ENCODE measurements at places on chromosomes 13 and 19.

- no peak for DNase-seq
These were observed 72.0 kb upstream of the KCTD15 start for GRCh38 chr19:33724721-33725060.

GRCh38 chr19:4866595-4867424 lies 657 bp downstream of the PLIN3 start:
- DNase-seq = no peak

DNA sequence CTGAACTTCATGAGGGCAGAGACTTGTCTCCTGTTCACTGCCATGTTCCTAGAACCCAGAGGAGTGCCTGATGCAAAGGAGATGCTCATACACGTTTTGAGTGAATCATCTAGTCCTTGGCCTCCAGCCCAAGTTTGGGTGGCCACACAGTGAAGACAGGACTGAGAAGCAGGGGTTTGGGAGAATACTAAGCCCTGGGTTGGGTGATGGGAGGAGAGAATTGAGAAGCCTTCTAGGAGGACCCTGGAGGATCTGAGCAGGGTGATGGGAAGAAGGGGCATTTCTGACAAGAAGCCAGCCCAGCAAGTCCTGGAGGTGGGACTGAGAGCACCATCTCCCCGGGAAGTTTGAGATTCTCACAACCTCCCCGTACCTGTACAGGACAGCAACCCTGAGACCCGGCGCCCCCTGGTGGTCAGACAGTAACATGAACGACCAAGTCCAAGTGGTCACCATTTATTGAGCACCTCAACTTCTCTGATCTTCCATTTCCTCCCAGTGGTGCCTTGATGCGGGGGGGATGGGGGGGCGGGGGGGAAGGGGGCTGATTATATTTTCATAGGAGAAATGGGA lies 11.0 kb downstream of the CTU1 start:
- peak; percentile 43 for DNase-seq

DNA sequence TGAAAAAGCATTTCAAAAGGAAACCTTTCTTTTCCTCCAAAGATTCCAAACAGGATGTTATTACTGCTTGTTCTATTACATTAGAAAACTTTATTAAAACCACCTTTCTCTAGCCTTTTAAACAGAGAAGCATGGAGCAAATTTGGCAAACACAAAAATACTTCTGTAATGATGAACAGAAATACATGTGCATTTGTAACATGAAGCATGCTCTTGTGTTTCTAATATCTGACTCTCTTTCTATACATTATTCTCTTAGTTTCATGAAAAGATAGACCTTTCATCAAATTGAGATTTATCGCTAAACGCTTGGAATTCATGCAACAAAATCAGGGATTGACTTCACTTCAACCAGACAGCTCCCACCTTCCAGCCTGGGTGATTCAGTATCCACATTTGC lies 152.8 kb upstream of the IRS2 start:
- no peak for DNase-seq

DNA sequence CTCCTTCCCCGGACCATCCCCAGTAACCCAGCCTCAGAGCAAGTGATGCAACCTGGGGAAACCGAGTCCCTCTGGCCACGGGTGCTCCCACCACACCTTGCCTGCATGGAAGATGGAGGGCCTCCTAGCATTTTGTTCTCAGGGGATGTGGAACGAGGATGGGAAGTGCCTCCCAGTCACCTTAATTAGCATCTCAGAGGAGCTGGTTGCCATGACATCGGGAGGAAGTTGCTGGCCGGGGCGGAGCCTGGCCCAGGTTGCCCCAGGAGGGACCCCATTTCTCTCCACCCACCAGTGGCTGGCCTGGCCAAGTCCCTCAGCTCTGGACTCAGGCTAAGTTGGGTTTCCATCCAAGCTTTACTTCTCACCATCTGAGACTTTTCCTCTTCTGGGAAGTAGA lies 24.1 kb upstream of the PTPRS start:
- DNase-seq = no peak

DNA sequence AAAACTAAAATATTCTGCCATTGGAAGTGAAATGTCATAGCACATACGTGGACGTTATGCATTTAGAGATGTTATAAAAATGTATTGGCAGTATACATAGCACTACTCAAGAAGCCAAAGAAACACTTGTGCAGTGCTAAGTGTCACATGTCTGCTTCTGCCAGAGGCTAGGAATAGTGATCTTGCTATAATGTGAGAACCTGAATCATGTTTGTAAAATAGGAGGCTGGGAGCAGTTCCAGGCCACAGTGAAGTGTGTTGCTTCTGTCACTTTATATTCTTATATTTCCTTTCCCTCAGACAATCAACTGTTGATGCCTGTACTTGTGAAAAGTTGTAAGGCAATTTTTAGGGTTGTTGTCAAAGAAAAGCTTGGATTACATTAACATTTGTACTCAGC lies 3.4 kb downstream of the TRAPPC2B start:
- DNase-seq = no peak

DNA sequence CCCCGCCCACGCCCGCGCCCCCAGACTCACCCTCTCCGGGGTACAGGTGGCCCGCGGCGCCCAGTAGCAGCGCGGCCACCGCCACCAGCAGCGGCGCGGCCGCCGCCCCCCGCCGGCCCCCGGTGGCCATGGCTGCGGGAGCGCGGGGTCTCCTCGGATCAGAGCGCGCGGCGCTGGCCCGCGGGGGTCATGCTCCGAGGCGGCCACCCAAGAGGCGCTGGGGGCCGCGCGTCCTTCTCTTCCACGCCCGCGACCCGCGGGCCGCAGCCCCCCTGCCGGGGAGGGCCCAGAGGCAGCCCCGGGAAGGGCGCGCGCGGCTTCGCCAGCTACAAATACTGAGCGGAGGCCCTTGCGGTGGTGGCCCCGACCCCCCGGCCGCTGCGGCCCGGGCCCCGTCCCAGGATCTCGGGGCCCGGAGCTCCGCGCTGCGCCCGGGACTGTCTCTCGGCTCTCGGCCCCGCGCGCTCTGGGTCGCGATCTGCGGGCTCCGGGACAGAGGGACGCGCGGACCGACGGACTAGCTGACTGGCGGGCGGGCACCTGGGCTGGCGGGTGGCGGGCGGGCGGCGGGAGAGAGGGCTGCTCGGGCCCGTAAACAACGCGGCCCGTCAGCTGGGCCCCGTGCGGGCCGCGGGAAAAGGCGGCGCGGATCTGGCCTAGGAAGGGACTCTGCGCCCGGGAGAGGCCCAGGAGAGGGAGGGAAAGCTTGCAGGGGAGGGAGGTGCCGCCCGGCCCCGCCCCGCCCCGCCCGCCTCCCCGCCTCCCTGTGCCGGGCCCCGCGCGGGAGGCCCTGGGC lies at the start of gene INSR:
Gene INSR, minus strand, starts transcription at position 653 of the 796 bp plus-strand sequence. Its CDS starts 523 bp downstream, at position 130.
- DNase-seq = no peak

GRCh38 chr19:18293642-18294466 lies 12.4 kb upstream of the JUND start:
- no peak for DNase-seq

- DNase-seq = no peak
These were observed 190.4 kb downstream of the DCLK1 start for GRCh38 chr13:35940734-35941133.

DNA sequence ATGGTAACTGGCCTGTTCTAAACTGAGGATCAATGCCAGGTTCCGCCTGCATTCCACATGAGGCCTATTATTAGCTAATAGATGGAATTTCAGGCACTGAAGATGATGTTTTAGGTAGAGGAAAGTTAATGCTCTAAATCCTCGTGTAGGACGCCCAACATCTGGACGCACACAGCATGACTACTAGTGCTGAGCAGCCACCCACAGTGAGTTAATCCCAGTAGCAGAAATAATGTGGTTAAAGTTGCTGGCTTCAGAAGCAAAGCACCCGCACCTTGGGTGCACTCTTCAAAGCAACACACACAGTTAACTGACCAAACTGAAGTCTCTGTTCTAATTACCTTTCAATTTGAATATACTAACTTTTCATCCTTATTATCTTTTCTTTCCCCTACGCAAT lies 150.6 kb downstream of the DIAPH3 start:
- DNase-seq = no peak

GRCh38 chr19:46296722-46297461 lies at the start of gene HIF3A:
Gene HIF3A (plus strand): TSS chr19:46297042. CDS start chr19:46297077, 35 bp downstream.
- DNase-seq = no peak

- DNase-seq = no peak
These were observed 838 bp upstream of the ATP4B start for GRCh38 chr13:113658836-113659235.

GRCh38 chr19:49636233-49636932 lies 3.6 kb downstream of the RRAS start:
- no peak for DNase-seq

GRCh38 chr19:43638995-43639518 lies 593 bp downstream of the CADM4 start:
- DNase-seq = no peak

GRCh38 chr19:53123400-53123799 lies 9.3 kb downstream of the ZNF415 start:
- no peak for DNase-seq

GRCh38 chr13:93079294-93079693 lies 147.3 kb upstream of the GPC6 start:
- no peak for DNase-seq

- DNase-seq = no peak
These were observed 7.8 kb upstream of the HIF3A start for GRCh38 chr19:46288896-46289588.

- no peak for DNase-seq
These were observed 24.0 kb upstream of the TBC1D4 start for GRCh38 chr13:75506018-75506417.

GRCh38 chr13:51995677-51996551 lies 15.3 kb downstream of the ATP7B start:
- no peak for DNase-seq

- DNase-seq = no peak
These were observed 75.7 kb upstream of the ZNF91 start for GRCh38 chr19:23470873-23471545.

DNA sequence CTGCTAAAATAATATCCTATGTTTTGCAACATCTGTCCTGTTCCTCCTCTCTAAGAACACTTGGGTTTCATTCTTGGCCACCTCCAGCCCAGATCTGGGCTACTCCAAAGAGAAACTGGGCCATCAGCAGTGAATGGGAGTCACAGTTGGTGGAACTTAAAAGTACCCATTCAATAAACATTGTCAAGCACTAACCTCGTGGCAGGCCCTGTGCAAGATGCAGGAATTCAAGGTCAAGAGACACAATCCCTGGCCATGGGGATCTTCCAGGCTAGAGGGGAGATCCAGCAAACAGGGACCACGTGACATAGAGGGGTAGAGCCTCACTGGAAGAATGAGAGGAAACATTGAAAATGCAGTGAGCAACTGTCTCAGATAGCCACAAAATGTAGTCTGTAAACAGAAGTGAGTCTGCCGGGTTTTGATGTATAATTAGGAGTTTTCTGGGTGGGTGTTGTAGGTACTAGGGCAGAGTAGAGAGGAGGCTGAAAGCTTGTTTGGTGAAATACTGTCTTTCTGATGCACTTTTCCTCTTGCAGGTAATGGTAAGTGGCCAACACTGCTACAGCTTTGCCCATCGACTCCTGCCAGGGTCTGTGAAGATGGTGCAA lies 14.8 kb upstream of the EID2 start:
- DNase-seq = no peak

DNA sequence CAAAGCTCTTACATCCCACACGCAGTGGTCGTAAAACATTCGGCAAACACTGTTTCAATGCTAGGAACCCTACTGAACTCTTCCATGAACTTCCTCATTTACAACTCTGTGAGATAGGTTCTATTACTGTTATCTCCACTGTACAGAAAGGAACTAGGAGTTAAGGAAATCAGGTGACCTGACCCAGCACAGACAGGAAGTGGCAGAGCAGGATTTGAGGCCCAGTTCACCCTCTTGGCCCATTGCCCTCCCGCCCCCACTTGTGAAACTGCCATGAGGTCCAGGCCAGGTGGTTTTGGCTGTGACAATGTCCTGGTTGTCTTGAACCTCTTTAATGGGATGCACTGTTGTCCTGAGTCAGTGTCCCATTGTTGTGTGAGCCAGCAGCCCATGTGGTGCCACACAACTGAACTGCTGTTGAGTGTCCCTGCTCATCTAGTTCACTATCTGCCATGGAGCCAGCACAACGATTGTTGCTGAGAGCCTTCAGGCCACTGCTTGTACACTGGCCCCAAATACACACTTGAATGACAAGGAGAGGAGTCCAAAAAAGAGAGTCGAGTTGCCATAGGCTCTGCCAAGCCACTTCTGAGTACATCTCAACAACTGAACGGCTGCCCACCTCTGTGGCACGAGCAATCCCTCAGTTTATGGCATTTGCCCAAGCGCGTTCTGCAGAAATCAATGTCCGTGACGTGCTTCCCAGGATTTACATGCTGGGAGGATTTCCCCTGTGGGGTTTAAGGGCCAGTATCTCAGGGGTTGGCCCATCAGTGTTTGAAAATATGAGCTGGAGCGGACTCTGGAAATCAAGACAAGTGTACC lies 484.6 kb downstream of the TSHZ3 start:
- no peak for DNase-seq

- no peak for DNase-seq
These were observed 140.4 kb downstream of the TEX29 start for GRCh38 chr13:111460548-111461444.

DNA sequence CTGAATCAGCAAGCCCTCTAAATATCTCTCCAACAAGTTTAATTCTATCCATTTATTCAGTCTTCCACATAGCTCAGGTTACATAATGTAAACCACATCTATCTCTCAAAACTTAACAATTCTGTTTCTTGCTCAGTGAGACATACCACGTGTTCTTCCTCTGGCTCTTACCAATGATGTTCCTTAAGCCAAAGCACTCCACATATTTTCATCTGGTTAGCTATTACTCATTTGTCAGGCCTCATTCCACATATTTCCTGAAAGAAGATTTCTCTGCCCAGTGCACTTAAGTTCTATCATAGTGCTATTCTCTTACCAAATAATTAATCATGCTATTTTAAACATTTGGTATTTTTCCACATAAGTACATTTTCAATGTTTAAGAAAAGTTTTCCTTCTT lies 403.3 kb upstream of the ATXN8OS start:
- DNase-seq = no peak

DNA sequence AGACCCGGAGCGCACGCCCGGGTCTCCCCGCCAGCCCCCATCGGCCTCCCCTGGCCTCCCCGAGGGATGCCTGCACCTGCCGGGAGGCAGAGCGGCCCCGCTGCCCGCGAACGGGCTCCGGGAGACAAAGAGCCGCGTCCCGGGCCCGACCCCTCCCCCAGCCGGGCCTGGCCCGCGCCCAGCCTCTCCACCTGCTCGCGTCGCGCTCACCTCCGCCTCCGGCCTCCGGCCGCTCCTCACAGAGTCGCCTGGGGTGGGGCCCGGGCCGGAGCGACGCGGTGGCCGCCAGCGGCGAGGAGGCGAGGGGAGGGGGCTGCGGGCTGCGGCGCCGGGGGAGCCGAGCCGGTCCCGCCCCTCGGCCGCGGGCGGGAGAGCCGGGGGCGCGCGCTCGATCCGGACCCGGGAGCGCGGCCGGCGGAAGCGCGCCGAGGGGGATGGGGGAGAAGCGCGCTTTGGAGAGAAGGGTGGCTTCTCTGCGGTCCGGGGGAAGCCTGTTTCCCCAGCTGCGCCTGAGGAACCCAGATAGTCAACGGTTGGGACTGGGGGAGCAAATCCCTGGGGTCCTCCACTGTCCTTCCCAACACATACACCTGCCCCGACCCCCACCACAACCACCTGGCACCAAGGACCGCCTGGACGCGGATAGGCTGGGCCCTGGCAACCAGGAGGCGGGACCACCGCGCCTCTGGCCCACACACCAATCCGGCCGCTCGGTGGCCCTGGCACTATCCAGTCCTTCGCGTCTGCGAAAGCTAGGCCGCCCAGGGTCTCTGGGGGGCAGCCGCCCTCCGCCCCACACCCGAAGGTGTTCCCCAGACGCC lies at the start of gene PRR36:
Gene PRR36, minus strand, starts transcription at position 315 of the 821 bp plus-strand sequence. CDS start 701 bp downstream, outside the sequence.
- no peak for DNase-seq

- DNase-seq = peak; percentile 65
These were observed 54.5 kb downstream of the TSSK6 start for GRCh38 chr19:19460761-19461265.
